ENCODE measurements at places on chromosomes 16 and 17.

DNA sequence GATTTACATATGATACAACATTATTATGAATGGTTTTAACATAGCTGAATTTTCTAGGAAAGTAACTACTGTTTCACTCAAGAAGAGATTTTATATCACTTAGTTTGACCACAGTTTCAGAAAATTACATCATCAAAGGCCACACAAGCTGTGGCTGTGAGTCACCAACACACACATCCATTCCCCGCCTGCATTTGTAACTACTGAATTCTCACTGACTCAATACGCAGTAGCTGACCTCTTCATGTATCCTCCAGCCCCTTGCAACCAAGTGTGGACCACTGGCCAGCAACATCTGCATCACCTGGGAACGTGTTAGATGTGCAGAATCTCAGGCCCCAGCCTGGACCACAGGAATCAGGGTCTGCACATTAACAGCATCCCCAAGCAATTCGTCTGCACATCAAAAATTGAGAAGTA lies 197.6 kb downstream of the XYLT1 start:
- DNase-seq = peak; percentile 91

GRCh38 chr17:42651392-42651791 lies 7.7 kb upstream of the TUBG2 start:
- no peak for DNase-seq

DNA sequence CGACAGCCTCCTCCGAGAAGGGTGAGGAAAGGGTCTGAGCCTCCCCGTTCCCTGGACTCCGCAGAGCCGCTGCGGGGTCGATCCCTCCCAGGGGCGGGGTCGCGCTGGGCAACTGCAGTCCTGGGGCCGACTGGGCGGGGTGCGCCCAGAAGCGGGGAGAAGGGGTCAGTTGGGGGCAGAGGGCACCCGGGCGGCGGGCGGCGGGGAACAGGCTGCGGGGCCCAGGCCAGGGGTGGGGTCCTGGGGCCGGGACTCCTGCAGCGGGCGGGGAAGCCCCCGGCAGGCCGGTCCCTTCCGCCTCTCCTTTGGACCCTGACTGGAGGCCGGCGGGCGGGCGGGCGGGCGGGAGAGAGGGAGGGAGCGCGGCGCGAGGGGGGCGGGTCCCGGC lies 352 bp downstream of the GGNBP2 start:
- no peak for DNase-seq

DNA sequence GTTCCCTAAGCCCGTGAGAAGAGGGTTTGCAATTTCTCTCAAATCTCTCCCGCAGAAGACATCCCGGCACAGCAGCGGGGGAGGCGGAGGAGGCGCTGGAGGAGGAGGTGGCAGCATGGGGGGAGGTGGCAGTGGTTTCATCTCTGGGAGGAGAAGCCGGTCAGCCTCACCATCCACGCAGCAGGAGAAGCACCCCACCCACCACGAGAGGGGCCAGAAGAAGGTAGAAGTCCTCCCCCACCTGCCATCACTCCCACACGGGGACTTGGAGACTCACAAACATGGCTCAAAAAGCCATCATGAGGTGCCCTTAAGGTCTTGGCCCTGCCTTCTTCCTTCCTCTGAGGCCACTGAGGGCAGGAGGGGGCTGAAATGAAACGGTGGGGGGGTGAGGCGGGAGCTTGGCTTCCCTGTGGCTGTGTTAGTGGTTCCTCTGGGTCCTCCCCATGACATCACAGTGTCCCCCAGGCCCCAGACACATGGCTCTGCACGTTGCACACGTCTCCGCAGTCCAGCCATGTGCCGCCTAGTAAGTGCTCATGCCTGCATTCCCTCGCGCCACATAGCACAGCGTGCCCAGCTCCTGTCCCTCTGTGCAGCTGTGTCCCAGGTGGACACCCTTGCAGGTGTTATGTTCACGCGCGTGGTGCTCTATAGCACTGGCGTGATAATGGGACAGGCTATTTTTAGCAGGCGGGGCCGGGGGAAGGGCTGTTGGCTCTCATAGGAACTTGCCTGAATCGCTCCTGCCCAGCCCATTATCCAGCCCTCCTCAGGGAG lies 6.9 kb downstream of the MLLT6 start:
- DNase-seq = no peak

- no peak for DNase-seq
These were observed 265.3 kb downstream of the SEC14L1 start for GRCh38 chr17:77405867-77406732.

All from fibroblast of mammary gland (primary cell).